ENCODE measurements at places on chromosomes 1 and 21. TPM values are rescaled to one million over a fixed set of nuclear protein-coding genes. Genes with fewer than 3 reads are reported as not detected.

DNA sequence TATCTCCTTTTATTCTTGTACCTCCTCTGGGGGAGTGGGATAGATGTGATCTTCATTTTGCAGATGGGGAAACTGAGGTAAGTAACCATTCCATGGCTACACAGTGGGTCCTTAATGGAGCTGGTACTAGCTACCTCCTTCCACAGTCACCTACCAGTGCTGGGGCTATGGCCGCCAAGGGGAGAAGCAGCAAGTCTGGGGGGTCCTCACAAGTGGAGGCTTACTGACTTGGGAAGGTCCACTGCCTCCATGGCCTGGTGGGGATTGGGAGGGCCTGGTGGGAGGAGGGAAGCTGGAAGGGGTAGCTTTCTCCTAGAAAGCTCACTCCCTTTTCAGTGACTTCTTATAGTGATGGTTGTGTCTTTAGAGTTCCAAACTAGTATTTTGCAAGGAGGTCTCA, 5.9 kb upstream of the FOXO6 start:
- no peak for DNase-seq

- no peak for DNase-seq
These were observed 21.6 kb upstream of the TRAF5 start for GRCh38 chr1:211305044-211305443.

DNA sequence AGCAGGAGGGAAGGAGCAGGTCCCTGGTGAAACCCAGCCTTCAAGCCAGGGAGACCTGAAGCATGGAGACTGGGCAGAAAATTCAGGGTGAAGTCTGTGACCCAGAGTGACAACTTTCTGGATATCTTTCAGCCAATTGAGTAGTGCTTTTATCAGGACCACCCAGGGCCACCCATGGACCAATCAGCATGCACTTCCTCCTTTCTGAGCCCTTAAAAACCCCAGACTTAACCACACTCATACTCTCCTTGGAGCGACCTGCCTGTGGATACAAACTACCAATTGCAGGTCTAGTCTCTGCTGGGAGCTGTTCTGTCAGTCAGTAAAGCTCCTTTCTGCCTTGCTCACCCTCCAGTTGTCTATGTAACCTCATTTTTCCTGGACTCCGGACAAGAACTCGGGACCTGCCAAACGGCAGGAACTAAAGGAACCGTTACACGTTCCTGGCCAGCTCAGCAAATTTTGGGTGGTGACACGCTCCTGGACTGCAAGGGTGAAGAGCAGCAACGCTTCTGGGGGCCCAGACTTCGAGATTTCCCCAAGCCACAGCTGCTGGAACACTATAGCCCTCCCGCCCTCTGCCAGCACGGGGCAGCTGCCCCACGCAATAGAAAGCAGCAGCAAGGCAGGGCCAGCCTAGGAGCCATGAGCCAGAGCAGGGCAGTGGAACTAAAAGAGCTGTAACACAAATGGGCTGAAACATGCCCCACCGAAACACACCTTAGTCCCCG, 1183.4 kb downstream of the AMY1C start:
- DNase-seq: no peak

DNA sequence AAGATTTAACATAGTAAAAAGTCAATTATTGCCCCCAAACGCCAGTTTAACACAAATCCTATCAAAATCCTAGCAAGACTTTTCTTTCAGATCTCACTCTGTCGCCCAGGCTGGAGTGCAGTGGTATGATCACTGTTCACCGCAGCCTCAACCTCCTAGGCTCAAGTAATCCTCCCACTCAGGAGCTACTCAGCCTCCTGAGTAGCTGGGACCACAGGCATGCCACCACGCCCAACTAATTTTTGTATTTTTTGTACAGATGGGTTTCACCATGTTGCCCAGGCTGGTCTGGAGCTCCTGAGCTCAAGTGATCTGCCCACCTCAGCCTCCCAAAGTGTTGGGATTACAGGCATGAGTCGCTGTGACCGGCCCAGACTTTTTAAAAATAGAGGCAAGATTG, 4.8 kb downstream of the SNIP1 start:
- no peak for DNase-seq

- no peak for DNase-seq
These were observed 63.8 kb downstream of the TBCE start for GRCh38 chr1:235430991-235431390.

DNA sequence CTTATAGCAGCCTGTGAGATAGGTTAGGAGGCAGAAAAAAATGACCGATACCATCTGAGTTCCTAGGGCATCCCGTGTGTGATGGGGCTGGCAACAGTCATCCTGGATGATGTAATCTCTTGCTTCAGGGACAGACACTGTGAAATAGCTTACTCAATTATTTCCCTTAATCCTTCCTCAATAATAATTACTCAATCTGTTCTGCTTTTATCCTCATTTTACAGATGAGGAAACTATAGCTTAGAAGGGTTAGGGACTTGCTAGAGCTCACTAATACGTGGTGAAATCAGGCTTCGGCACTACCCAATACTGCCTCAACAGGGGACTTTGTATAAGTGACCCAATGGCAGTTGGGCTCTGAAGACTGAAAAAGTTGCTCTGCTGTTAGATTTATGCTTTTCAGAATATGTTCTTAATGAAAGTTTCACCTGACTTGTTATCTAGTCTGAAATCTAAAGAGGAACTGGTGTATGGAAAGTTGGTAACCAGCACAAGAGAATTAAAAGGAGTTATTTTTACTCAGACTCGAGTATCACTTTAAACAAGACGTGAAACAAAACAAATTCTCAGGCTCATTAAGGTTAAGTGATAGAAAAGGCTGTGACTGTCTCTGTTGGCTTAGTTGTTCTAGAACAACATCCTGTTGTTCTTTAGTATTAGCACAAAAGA, 14.4 kb downstream of the CD55 start:
- no peak for DNase-seq

GRCh38 chr21:28822486-28823335, 170.0 kb downstream of the LTN1 start:
- no peak for DNase-seq

- DNase-seq: no peak
These were observed 2.6 kb downstream of the ZBTB48 start for GRCh38 chr1:6582370-6582769.

- peak; percentile 42 for DNase-seq
These were observed 113.6 kb upstream of the TMPRSS2 start for GRCh38 chr21:41621513-41621912.

DNA sequence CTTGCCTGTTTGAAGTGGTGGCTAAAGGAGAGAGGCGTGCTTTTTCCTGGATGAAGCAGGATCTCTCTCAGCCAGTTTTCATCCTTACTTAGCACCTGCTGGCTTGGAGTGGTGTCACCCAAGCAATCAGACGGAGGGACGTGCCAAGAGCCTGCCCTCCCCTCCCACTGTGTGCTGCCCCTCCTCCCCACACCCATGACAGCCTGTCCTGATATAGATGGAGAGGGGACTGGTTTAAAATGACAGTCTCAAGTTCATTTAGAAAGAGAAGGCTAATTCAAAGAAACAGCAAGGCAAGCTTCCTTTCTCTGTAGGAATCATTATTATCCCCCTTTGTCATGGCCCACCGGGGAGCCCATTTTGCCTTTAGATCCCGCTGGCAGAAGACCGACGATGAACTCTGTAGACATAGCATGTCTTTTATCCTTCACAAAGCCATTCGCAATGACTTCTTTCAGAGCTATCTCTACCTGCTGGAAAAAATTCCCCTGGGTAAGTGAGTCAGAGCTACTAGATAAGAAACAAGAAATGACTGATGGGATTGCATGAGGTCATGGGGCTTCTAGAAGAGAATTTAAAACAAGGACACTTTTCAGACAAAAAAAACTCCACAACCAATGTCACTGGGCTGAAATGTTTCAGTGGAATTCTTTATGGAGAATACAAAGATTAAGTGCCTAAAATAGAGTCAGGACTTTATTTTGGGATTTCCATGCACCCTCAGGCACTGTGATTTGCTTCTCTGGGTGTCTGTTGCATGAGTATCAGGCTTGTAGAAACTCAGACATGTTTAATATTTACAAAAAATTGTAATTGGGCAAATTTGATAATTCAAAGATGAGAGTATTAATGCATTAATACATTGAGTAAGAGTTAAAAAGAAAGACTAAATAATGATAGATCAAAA, at the start of gene NTMT2:
Gene NTMT2, plus strand, starts transcription at position 190 of the 907 bp plus-strand sequence. Its CDS starts 149 bp downstream, at position 339.
- peak; percentile 77 for DNase-seq

DNA sequence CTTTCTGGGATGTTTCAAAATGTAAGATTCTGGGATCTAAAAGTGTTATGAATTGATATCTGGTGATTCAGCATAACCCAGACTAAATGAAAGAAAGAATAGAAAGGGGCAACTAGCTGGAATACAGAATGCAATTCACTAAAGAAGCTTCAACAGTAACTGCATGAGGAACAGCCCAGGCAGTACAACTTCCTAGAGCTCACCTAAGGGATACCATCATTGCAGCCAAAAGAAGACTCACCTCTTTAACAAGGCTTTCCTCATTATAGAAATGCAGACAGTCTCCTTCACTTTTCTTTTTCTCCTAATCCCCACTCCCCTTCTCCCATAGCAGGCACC, 6.3 kb downstream of the RGS5 start:
- no peak for DNase-seq

GRCh38 chr1:208681878-208682663, 437.9 kb upstream of the PLXNA2 start:
- no peak for DNase-seq

DNA sequence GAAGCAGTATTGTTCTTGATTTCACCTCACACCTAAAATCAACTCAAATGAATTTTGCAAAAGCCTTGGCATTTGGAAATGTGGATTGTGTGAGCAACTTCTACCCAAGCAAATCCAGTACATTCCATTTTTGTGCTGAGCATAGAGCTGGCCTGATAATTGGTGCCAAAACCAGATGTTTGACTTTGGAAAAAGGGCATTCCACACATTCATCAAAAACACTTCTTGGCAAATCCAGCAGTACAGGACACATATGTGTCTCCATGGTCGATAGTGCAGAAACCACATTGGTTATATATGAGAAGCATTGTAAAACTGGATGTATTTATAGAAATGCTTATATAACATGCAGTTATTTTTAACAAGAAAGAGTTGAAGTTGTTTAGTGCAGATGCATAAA, 210.4 kb downstream of the KCNK2 start:
- DNase-seq: no peak

GRCh38 chr1:60864722-60865121, 217.6 kb upstream of the NFIA start:
- DNase-seq: no peak

Gene ADGRL2
- total RNA-seq: 48.1 TPM

Gene PTAFR
- total RNA-seq: 2.2 TPM

Gene MMP23B
- total RNA-seq: 47.9 TPM

Gene PRAMEF15
- not detected for total RNA-seq

Gene FBLIM1
- total RNA-seq: 100 TPM

Gene AGO4
- 19.0 TPM for total RNA-seq

Gene PCP4
- 5.5 TPM for total RNA-seq
